Activated B cell treated with CpG ODN at 0.5 μM for 24 hours (primary cell): ENCODE measurements at places on chromosomes 6 and 20. TPM values are rescaled to one million over a fixed set of nuclear protein-coding genes. Genes with fewer than 3 reads are reported as not detected.

- no peak for DNase-seq
Observed at GRCh38 chr20:44580581-44581268, 1.7 kb upstream of the PKIG start.

GRCh38 chr6:169661391-169661756 is 40.5 kb downstream of the WDR27 start:
- no peak for DNase-seq

DNA sequence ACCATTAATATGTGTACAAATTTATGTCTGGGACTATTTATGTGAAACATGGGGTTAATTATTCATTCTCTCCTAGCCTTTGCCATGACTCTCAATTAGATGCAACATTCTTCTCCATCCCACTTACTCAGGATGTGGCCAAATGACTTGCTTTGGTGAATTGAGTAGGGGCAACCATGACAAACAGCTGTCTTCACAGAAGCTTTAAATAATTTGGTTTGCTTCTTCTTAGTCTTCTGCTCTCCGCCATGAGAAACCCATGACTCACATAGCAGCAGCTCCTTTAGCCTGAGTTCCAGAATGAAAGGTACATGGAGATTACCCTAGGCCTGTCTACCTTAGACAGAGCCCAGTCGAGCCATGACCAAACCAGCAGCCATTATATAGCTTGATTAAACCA is 74.7 kb downstream of the FRK start:
- DNase-seq = no peak

The PPIL1 gene
- total RNA-seq = 23.4 and 27.0 TPM in 2 replicates

DNA sequence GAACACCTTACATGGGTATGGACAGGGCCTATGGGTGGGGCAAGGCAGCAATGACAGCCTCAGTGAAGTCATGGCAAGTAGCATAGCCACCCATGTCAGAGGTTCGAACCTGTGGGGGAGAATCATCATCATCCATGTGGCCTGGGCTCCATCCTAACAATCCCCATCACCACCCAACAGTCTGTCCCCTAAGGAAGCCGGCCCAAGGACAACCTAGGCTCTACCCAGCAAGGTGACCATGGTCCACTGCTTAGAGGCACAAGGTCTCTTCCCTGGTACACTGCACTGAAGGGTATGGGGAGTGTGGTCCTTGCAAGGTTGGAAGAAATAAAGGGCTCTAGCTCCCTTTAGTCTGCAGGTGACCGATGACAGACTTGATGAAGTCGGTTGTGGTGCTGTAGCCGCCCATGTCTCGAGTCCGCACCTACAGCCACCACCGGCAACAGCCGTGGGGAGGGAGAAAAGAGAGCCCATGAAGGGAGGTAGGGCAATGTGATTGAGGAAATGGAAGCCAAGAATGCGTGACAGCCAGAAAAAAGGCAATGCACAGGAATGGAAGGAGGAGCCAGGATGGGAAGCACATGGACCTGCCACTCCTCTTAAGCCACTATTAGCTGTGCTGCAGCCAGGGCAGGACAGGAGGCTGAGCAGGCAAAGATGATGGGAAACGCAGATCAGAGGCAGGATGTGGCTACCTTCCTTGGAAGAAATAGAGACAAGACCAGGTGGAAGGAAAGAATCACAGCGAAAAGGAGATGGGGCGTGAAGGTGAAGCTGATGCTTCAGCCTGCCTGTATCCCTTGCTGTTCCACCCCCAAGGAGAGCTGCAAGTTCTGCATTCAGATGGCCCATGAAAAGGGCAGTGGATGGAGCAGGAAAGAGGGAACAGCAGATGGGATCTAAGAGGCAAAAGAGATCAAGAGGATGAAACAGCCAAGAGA is 5.3 kb downstream of the IDH3B start:
- DNase-seq = no peak
